ENCODE measurements at places on chromosomes 4 and X. TPM values are rescaled to one million over a fixed set of nuclear protein-coding genes. Genes with fewer than 3 reads are reported as not detected.

The TLR3 gene
- total RNA-seq, result 6.2 TPM

The GPRASP3 gene
- total RNA-seq, result 49.5 TPM

- no peaks in the 10 kb centered on the region for H3K36me3 ChIP-seq
- no peaks in the 10 kb centered on the region for H3K4me1 ChIP-seq
- no peak for DNase-seq
- no peak overlapping the region for H3K27ac ChIP-seq
Measured at GRCh38 chrX:68376373-68376772, 56.9 kb downstream of the OPHN1 start.

The PAGE2 gene
- not detected for total RNA-seq

DNA sequence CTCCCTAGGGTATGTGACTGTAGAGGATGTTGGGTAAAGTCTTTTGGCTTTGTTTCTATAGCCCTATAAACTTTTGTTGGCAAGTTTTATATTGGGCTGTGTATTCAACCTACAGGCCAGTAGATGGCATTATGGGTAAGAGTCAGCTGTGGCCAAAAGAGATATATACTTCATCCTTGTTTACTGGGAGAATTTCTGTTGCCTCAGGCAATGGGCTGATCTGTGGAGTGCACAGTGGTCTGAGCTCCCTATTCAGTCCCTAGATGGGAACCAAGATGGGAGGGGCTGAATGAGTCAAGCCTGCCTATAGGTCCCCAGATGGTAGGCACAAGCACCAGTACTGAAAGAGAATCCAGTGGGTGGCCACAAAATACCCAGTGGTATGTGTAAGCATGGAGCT, 580.6 kb downstream of the EPHA5 start:
- H3K4me3 ChIP-seq, result no peak overlapping the region
- H3K4me1 ChIP-seq, result no peaks in the 10 kb centered on the region
- no peak overlapping the region for H3K27ac ChIP-seq
- DNase-seq, result no peak
- no peaks in the 10 kb centered on the region for H3K27me3 ChIP-seq

DNA sequence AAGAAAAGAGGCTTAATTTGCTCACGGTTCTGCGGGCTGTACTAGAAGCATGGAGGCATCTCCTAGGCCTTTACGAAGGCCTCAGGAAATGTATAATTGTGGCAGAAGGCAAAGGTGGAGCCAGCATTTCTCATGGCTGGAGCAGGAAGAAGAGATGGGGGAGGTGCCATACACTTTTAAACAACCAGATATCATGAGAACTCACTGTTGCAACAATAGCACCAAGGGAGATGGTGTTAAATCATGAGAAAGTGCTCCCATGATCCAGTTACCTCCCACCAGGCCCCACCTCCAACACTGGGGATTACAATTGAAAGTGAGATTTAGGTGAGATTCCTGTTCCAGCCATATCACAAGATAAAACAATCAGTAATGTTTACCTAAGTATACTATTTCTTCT, 45.5 kb downstream of the MTHFD2L start:
- no peak for DNase-seq
- H3K27me3 ChIP-seq, result no peaks in the 10 kb centered on the region
- H3K36me3 ChIP-seq, result no peaks in the 10 kb centered on the region
- no peak overlapping the region for H3K4me3 ChIP-seq
- no peak overlapping the region for H3K27ac ChIP-seq
- H3K4me1 ChIP-seq, result no peaks in the 10 kb centered on the region

DNA sequence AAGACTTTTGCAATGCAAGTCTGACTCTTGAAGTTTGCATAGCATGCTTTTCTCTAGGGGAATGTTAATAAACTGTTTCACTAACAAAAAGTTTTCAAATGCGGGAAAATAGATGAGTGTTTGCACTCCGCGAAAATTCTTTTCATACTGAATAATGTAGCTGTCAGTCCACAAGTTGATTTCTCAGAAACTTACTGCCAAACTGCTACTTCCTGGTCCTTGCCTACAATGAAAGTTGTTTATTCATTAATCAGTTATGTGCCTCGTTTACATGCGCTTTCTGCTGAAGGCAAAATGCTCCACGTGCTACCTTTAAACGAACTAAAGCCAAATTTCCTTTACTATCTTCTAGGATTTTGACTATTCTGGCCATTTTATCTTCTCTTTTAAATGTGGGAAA, 166.2 kb downstream of the MAGEB17 start:
- no peak overlapping the region for H3K27ac ChIP-seq
- DNase-seq, result no peak
- H3K4me3 ChIP-seq, result no peak overlapping the region
- H3K27me3 ChIP-seq, result peaks cover 3% of the 10 kb centered on the region
- H3K4me1 ChIP-seq, result no peaks in the 10 kb centered on the region
- no peaks in the 10 kb centered on the region for H3K36me3 ChIP-seq

The TCEAL7 gene
- 45.2 TPM for total RNA-seq

The CXCL13 gene
- 0.17 TPM for total RNA-seq

The TMPRSS11F gene
- total RNA-seq, result not detected

The TMSB15A gene
- 37.7 TPM for total RNA-seq

- no peak for DNase-seq
- no peaks in the 10 kb centered on the region for H3K27me3 ChIP-seq
- no peak overlapping the region for H3K4me3 ChIP-seq
- H3K27ac ChIP-seq, result no peak overlapping the region
- no peaks in the 10 kb centered on the region for H3K4me1 ChIP-seq
Measured at GRCh38 chr4:138596896-138597295, 354.7 kb upstream of the SLC7A11 start.

The MAGEB3 gene
- not detected for total RNA-seq

GRCh38 chr4:26217961-26218676, 102.7 kb upstream of the RBPJ start:
- no peak overlapping the region for H3K4me3 ChIP-seq
- H3K27me3 ChIP-seq, result no peaks in the 10 kb centered on the region
- peaks cover 6% of the 10 kb centered on the region for H3K4me1 ChIP-seq
- no peaks in the 10 kb centered on the region for H3K36me3 ChIP-seq
- DNase-seq, result no peak

DNA sequence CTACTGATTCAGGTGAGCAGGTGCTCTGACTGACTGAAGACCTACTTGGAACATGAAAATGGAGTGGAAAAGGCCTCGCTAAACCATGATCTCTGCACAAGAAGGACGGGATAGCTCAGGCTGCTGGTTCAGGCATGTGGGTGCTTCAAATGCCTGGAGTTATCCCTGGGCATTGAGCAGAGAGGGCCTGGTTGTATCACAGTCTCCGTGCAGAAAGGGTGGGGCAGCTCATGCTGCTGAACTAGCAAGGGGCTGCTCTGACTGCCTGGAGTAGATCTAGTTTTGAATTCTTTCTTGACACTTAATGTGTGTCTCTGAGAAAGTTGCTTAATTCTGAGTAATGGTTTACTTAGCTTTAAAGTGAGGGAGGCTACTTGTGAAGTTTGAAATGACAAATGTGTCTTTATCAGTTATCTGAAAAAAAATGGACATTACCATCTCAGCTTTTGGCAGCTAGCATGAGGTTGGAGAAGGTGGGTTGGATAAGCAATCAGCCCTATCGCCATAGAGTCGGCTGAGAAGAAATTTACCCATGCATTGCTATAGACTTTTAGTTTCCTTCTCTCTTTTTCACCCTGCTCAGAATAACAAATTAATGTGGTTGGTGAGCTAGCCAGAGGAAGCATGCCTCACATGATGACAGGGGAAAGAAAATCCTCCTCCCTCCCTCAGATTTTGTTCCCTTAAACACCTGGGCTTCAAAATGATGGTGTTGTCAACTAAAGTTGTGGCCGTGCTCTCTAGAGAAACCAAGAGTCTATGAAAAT, 832.4 kb downstream of the STIM2 start:
- no peaks in the 10 kb centered on the region for H3K4me1 ChIP-seq
- H3K4me3 ChIP-seq, result no peak overlapping the region
- H3K27me3 ChIP-seq, result no peaks in the 10 kb centered on the region
- no peak overlapping the region for H3K27ac ChIP-seq
- DNase-seq, result no peak
- no peaks in the 10 kb centered on the region for H3K36me3 ChIP-seq

- H3K36me3 ChIP-seq, result no peaks in the 10 kb centered on the region
- DNase-seq, result no peak
- H3K4me3 ChIP-seq, result no peak overlapping the region
- no peak overlapping the region for H3K27ac ChIP-seq
- no peaks in the 10 kb centered on the region for H3K27me3 ChIP-seq
- H3K4me1 ChIP-seq, result no peaks in the 10 kb centered on the region
Measured at GRCh38 chrX:114717921-114718320, 134.0 kb downstream of the HTR2C start.

The SULT1B1 gene
- total RNA-seq, result 3.6 TPM

- no peaks in the 10 kb centered on the region for H3K36me3 ChIP-seq
- H3K4me3 ChIP-seq, result no peak overlapping the region
- H3K27me3 ChIP-seq, result no peaks in the 10 kb centered on the region
- no peak overlapping the region for H3K27ac ChIP-seq
- no peak for DNase-seq
- no peaks in the 10 kb centered on the region for H3K4me1 ChIP-seq
Measured at GRCh38 chrX:27565992-27566391, 24.2 kb upstream of the DCAF8L2 start.

The GLRA2 gene
- total RNA-seq, result 14.4 TPM

GRCh38 chrX:120768681-120769080, 107.0 kb downstream of the CT47B1 start:
- H3K4me1 ChIP-seq, result no peaks in the 10 kb centered on the region
- H3K36me3 ChIP-seq, result no peaks in the 10 kb centered on the region
- no peak overlapping the region for H3K4me3 ChIP-seq
- H3K27ac ChIP-seq, result no peak overlapping the region
- no peak for DNase-seq

DNA sequence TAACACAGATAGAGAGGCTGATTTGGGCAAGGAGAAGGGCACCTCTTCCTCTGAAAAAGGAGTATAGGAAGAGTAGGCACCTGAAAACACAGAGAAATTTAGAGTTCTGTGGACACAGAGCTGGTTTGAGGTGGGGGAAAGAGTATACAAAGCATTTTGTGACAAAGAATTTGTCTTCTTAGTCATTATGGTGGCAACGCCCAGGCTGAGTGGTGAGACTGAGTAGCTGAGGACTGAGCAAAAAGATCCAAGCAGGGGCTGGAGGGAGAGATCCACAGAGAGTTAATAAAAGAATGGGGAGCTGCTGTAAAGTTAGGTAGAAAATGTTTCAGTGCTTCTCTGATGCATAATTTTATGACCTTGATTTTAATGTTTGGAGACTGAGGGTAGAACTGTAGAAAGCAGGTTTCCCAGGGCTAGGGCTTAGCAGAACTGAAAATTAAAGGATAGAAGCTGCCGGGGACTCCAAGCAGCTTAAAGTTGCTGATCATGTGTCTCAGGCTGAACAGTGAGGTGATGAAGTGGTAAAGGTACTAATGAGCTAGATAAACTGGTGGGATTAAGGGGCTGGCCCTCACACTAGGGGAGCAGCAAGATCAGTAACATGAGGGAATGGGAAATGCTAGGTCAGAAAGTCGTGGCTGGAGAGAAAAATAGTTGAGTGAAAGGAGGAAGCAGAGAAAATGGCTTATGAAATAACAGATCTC, 118.9 kb downstream of the CEP44 start:
- H3K27me3 ChIP-seq, result no peaks in the 10 kb centered on the region
- H3K4me1 ChIP-seq, result no peaks in the 10 kb centered on the region
- H3K36me3 ChIP-seq, result no peaks in the 10 kb centered on the region
- no peak overlapping the region for H3K4me3 ChIP-seq
- H3K27ac ChIP-seq, result no peak overlapping the region

- no peaks in the 10 kb centered on the region for H3K4me1 ChIP-seq
- no peak overlapping the region for H3K4me3 ChIP-seq
- peak; percentile 25 for DNase-seq
- no peak overlapping the region for H3K27ac ChIP-seq
Measured at GRCh38 chrX:29851857-29852605, 363.3 kb upstream of the MAGEB2 start.

DNA sequence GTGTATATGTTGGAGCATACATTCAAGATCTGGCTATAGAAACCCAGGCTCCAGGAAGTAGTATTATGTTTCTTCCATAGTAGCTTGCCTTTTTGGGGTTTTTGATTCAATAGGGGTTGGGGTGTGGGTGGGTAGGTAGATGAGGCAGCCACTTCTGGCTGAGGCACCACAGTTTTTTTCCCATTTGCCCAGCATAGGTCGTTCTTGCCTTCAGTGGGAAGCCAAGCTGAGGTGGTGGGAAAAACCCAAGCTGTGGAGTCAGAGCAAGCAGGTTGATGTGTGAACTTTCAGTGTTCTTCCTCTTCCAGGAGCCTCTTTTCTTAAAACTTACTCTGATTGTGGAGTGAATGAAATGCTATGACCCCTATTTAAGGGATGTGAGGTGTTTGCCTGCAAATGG, 67.0 kb upstream of the RPS6KA3 start:
- H3K27ac ChIP-seq, result no peak overlapping the region
- H3K27me3 ChIP-seq, result peaks cover 14% of the 10 kb centered on the region
- H3K4me1 ChIP-seq, result no peaks in the 10 kb centered on the region
- no peak for DNase-seq
- H3K4me3 ChIP-seq, result no peak overlapping the region

The REST gene
- total RNA-seq, result 42.9 TPM

GRCh38 chr4:10816571-10816970, 132.0 kb upstream of the CLNK start:
- no peaks in the 10 kb centered on the region for H3K36me3 ChIP-seq
- no peak overlapping the region for H3K27ac ChIP-seq
- no peak overlapping the region for H3K4me3 ChIP-seq
- no peaks in the 10 kb centered on the region for H3K4me1 ChIP-seq
- no peaks in the 10 kb centered on the region for H3K27me3 ChIP-seq

- peaks cover 3% of the 10 kb centered on the region for H3K36me3 ChIP-seq
- peak overlapping the region; percentile 65 for H3K4me3 ChIP-seq
- peaks cover 8% of the 10 kb centered on the region for H3K4me1 ChIP-seq
- no peaks in the 10 kb centered on the region for H3K27me3 ChIP-seq
- peak; percentile 66 for DNase-seq
- peak overlapping the region; percentile 92 for H3K27ac ChIP-seq
Measured at GRCh38 chr4:109432696-109433095, 919 bp upstream of the SEC24B start.

The BEX5 gene
- total RNA-seq, result 33.2 TPM

GRCh38 chr4:186072516-186072915, 3.6 kb downstream of the TLR3 start:
- no peak for DNase-seq
- H3K27ac ChIP-seq, result no peak overlapping the region
- no peaks in the 10 kb centered on the region for H3K4me1 ChIP-seq
- no peaks in the 10 kb centered on the region for H3K36me3 ChIP-seq
- no peak overlapping the region for H3K4me3 ChIP-seq

DNA sequence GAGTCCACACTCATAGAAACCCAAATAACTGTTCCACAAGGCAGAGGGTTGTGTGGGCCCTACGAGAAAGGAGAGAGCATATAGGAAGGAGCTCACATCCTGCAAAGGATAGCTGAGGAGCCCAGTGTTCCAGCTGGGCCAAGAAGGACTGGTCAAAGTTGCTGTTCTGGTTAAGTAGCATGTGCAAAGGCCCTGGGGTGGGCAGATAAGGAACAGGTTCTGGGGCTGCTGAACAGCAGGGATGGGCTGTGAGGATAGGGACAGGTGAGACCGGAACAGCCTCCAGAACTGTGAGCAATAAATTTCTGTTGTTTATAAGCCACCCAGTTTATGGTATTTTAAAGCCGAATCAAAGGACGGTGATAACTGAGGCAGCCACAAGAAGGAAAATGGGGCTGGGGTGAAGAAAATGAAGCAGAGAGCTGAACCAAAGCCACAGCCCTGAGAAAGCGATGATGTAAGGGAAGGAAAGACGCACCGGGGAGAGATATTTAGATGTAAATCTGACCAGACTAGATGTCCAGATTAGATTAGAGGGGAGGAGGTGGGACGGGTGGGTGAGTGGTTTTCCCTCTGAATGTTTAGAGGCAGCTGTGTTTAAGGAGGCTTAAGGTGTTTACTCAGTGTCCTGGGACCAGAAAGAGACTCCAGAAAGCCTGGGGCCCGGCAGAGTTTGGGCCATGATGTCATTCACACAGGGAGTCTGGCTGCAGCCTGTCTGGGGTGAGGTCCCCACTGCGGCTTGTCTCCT, 180.8 kb upstream of the BCOR start:
- H3K4me3 ChIP-seq, result no peak overlapping the region
- H3K27me3 ChIP-seq, result peaks cover 7% of the 10 kb centered on the region
- no peaks in the 10 kb centered on the region for H3K36me3 ChIP-seq
- peaks cover 9% of the 10 kb centered on the region for H3K4me1 ChIP-seq
